ENCODE measurements at places on chromosomes 6 and 20.

- DNase-seq = no peak
Observed at GRCh38 chr6:10690651-10691445, 3.6 kb downstream of the C6orf52 start.

DNA sequence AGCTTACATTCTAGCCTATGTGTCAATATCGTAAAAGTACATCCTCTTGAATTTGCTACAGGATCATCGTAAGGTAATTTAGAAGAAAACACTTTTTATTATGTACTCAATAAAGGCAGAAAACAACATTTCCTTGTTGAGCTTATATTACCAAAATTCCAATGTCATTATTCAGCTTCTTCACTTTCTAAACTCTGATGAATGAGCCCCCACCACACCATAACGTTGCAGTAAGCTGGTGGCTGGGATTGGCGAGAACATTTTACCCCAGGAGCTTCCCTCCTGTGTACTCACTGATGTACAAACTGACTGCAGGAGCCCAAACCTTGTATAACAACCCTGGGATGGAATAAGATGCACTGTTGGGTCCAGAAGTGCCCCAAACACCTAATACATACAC lies 238.1 kb upstream of the MARCKS start:
- DNase-seq = no peak

- no peak for DNase-seq
Observed at GRCh38 chr6:148578837-148579565, 167.8 kb upstream of the UST start.

- DNase-seq = no peak
Observed at GRCh38 chr20:10802236-10802635, 128.4 kb upstream of the JAG1 start.

- no peak for DNase-seq
Observed at GRCh38 chr20:61422636-61423425, 170.8 kb downstream of the CDH4 start.

DNA sequence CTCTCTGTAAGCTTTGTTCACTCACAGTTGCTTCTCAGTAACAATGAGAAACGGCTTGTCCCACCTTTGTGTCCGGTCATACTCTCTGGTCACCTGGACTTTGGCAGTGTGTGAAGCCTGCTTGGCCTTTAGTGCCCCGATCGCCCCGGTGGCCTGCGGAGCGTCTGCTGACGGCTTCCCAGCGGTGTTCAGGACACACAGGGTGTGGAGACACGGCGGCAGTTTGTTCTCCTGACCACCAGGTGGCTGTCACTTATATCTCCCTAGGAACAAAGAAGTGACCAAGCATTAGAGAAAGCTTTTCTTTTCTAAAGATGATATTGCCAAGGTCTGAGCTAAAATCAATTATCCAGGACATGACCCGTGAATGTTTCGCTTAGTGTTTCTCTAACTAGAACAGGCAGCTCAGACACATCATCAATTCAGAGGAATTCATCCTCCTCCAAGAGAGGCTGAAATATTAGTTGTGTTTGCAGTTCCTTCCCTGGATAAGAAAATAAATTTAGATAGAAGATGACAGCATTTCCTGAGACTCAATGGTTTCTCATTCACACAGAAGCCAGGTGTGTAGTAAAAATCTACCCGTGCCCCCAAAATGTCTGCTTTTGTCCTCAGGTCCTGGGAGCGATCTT lies 167.4 kb upstream of the THBS2 start:
- DNase-seq = no peak

DNA sequence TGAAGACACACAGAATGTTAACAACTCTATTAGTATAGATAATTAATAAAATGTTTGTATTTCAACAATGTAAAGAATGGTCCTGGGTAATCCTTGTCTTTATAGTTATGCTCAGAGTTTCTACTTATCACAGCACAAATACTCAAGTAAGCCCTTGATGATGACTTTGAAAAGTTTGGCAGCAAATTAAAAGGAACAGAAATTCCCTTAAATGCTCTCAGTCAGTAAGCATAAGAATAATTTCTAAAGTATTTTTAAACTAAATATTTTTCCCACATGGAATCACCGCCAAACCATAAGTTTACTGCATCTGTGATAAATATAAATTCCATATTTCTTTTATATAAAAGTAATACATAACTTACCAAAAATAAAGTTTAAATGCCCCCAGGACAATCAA lies 96.1 kb downstream of the COL12A1 start:
- DNase-seq = no peak

GRCh38 chr6:16840725-16841124 lies 79.5 kb upstream of the ATXN1 start:
- no peak for DNase-seq

- DNase-seq = no peak
Observed at GRCh38 chr6:122663981-122664380, 53.8 kb downstream of the PKIB start.

GRCh38 chr6:31879901-31880300 lies 1.1 kb upstream of the SLC44A4 start:
- no peak for DNase-seq

GRCh38 chr20:3995749-3996320 lies 19.5 kb downstream of the RNF24 start:
- DNase-seq = no peak

GRCh38 chr6:13581700-13582229 lies 7.4 kb downstream of the SIRT5 start:
- DNase-seq = no peak

DNA sequence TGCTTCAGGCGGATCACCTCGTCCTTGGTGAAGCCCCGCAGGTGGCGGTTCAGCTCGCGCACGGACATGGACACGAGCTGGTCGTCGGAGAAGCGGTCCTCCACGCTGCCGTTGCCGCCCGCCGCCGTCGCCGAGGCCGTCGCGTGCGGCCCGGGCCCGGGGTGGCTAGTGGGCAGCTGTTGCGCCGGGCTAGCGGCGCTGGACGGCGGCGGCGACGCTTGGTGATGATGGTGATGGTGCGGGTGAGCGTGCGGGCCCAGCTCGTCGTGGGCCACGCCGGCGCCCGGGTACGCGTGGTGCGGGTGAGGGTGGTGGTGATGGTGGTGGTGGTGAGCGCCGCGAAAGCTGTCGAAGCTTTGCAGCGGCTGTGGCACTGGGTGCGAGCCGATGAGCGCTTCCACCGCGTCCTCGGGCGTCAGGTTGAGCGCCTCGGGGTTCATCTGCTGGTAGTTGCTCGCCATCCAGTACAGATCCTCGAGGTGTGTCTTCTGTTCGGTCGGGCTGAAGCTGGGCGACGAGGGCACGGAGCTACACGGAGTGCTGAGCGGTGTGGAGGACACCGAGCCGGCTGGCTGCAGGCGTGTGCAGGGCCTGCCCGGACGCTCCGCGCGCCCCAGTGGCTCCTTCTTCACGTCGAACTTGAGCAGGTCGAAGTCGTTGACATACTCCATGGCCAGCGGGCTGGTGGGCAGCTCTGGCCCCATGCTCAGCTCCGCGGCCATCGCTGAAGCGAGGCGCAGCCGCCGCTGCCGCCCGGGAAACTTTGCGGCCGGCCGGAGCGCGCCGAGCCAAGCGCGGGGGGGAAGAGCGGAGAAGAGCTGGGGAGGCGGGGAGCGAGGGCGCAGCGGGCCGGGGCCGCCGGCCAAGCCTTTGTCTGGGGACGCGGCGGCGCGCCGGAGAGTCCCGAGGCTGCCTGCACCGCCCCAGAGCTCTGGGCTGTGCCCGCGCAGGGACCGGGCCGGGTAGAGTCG lies 622 bp downstream of the MAFB start:
- DNase-seq = no peak

- peak; percentile 59 for DNase-seq
Observed at GRCh38 chr6:31493875-31494694, 3.9 kb upstream of the MICB start.

DNA sequence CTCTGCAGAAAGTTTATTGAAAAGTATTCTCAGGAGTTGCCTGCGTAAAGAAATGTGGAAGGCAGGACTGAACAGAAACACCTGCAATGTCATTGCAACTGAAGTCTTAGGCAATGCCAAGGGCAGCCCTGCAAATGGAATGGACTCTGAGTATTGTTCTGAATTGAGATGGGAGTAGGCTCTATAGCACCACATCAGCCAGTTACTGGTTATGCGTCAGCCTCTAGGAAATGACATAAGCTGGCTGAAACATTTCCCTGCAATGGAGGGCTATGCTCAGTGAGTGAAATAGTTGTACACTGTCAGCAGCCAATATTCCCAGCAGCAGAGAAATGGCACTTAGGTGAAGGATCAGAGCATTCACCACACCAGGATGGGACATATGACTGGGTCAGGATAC lies 13.8 kb upstream of the GJE1 start:
- DNase-seq = no peak

GRCh38 chr20:3797592-3798372 lies 1.7 kb downstream of the CDC25B start:
- no peak for DNase-seq

DNA sequence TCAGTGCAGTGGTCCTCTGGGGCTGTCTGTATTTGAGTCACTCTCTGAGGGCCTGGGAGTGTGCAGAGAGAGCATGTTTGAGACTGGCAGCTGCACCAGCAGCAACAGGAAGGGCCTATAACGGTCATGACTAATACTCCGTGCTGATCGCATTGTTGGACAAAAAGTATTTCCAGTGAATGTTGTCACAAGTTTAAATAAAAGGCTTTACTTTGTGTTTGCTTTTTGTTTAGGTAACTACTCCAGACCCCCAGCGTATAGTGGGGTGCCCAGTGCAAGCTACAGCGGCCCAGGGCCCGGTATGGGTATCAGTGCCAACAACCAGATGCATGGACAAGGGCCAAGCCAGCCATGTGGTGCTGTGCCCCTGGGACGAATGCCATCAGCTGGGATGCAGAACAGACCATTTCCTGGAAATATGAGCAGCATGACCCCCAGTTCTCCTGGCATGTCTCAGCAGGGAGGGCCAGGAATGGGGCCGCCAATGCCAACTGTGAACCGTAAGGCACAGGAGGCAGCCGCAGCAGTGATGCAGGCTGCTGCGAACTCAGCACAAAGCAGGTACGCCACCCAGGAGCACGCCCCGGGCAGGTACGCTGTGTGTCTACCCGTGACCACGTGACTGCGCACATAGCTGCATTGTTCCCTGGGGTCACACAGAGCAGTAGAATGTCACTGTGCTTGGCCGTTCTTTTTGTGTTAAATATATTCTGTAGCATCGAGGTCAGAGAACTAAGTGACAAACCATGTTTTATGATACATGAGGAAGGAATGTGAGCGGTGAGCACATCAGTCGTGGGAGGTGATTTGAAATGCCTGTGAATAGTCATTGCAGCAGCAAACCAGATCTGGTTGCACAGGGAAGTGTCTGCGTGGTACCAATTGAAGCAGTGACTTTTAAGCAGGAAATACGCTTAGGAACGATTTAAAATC lies 174.7 kb downstream of the TMEM242 start:
- no peak for DNase-seq

DNA sequence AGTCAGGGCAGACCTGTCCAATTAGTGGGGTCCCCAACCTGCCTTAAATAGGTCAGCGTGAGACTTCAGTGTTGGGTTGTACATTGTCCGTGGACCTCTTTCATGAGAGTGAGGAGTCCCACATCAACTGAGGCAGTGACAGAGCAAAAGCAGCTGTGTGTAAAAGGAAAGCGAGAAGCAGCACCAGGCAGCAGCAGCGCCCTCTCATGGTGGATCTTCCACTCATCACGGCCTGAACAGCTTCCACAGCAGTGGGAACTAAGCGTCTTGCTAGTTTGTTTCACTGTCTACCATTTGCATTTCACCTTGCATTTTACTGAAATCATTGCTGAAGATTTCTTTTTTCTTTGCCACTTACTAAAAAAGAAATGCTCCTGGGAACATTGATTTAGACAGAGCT lies 333.8 kb downstream of the PKHD1 start:
- no peak for DNase-seq

GRCh38 chr6:159104931-159105330 lies 60.1 kb upstream of the TAGAP start:
- no peak for DNase-seq

GRCh38 chr6:68572525-68572924 lies 62.6 kb upstream of the ADGRB3 start:
- DNase-seq = no peak

- no peak for DNase-seq
Observed at GRCh38 chr20:4483486-4483885, 238.2 kb upstream of the PRND start.

DNA sequence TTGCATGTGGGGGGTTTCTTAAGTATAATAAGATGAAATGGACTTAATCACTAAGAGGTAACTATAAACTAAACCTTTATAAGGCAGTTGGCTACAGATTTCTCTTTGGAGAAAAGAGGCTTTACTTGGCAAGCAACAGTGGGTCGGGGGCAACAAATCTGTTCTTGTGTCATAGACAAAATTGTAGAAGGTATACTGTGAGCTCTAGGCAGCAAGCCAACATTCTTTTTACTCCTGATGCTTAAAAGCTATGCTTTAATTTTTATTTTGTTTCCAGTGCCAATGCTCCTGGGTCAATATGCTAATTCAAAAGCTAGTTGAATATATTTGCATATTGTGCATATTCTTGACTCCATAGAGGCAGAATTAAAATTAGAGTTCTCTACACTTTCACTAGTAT lies 495.4 kb downstream of the BTBD3 start:
- no peak for DNase-seq

GRCh38 chr6:32073101-32073500 lies 34.9 kb downstream of the CYP21A2 start:
- no peak for DNase-seq

GRCh38 chr6:7532821-7533220 lies 8.7 kb upstream of the DSP start:
- DNase-seq = no peak

GRCh38 chr20:44908987-44909871 lies 631 bp upstream of the PABPC1L start:
- no peak for DNase-seq

GRCh38 chr6:37319856-37320480 lies 33.8 kb upstream of the RNF8 start:
- no peak for DNase-seq

DNA sequence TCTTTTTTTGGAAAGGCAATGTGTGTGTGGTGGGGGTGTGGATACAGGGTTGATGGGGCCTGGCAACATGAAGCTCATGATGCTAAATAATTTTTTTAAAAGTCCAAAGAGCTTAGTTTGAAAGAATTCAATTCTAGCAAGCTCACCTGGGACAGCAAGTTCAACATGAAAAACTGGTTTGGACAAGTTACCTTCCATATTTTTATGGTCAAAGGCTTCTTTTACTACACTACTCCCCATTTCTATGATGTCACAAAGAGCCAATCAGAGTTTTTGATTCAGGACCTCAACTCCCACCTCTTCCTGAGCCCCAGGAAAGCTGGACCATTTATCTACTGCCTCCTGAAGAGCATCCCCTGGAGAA lies 66.1 kb upstream of the CTNNBL1 start:
- DNase-seq = no peak

GRCh38 chr6:134816300-134816699 lies 133.6 kb downstream of the ALDH8A1 start:
- no peak for DNase-seq

Data from stimulated activated CD8-positive, alpha-beta memory T cell treated with anti-CD3 and anti-CD28 coated beads, Interleukin-7, amount 100 ng/mL, for 1 hour (primary cell).